ENCODE measurements at places on chromosomes 2 and 18.

GRCh38 chr18:42268186-42268725 is 313.2 kb downstream of the PIK3C3 start:
- no peak for DNase-seq

DNA sequence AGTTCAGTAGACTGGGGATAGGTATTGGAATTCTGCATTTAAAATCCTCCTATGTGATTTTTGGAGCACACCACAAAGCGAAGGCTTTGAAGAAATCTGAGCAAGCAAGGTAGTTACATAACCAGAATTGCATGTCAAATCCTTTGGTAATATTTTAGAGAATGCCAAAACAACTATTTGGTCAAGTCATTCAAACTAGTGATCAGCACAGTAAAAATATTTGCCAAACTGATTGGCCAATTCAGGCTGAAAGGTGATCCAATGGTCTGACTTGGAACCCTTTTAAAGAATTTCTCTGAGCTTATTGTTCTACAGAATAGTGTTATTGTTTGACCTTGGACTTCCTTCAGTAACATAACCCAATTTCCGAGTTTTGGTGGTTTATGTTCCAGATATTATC is 214.2 kb upstream of the ETAA1 start:
- DNase-seq: no peak

DNA sequence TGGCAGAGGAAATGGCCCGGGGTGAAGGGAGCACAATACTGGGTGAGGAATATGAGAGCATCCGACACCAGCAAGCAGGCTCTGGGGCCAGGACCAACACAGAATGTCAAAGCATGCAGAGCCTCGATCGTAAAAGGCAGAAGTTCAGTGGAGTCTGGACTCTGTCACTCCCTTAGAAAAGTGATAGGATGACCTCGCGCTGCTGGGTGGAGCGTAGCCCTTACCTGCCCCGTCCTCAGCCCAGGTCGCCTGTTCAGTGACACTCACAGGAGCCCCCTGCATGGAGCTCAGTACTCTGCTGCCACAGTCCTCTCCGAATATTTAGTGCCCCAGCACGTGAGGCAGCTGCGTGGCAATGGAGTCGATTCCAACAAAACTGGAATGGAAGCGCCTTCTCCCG is 236.7 kb upstream of the MYT1L start:
- DNase-seq: no peak

- DNase-seq: no peak
Observed at GRCh38 chr2:3430172-3430571, 50.7 kb downstream of the TRAPPC12 start.

DNA sequence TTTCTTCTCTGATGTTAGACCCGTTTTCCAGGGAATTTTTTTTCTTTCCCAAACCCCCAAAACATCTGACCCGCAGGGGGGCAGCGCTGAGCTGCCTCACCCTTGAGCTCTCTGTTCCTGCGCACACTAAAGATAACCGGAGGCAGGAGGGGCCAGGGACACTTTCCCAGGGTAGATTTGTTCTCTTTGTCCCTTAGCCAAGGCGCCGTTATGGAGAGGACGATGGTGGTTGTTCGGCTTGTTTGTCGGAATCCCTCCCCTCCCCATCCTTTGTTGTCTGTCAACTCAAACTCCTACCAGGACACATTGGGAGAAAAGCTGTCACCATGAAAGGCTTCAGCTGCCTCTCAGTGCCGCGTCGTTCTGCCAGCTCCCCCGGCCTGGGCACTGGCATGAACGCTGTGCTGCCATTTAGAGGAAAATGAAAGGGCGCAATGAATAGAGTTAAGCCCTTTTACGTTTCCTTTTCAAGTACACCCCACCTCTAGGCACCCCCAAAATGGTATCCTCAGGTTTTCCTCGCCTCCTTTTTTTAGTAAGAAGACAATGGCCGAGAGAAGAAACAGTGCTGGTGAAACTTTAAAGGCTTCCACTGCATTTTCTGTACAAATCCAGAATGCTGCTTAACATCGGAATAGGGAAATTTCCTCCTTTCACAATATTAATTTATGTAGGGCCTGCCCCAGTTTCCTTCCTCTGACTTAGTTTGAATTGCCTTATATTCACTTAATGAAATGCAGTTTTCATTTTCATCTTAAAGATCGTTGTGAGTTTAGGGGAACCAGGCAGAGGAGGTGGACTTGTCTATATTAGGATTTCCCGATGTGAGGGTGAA is 62.1 kb downstream of the RND3 start:
- no peak for DNase-seq

DNA sequence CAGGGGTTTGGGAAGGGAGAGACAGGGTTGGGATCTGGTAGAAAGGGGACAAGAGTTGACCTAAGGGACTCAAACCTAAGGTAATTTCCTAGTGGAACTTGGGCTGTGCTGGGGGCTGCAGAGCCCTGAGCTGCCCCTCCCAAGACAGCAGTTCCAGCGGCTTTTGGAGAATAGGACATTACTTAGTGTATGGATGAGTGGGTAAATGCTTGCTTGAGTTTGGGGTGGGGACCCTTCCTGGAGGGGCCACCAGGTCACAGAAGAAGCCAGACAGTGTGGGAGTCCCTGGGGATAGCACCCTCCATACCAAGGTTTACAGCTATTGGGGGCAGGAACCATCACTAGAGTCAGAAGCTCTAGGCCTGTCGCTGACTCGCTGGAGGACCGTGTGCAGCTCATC is 111.5 kb downstream of the CAPN13 start:
- no peak for DNase-seq

GRCh38 chr2:218776488-218776887 is 5.5 kb upstream of the CYP27A1 start:
- no peak for DNase-seq

- DNase-seq: no peak
Observed at GRCh38 chr18:58272209-58272608, 228.2 kb downstream of the NEDD4L start.

DNA sequence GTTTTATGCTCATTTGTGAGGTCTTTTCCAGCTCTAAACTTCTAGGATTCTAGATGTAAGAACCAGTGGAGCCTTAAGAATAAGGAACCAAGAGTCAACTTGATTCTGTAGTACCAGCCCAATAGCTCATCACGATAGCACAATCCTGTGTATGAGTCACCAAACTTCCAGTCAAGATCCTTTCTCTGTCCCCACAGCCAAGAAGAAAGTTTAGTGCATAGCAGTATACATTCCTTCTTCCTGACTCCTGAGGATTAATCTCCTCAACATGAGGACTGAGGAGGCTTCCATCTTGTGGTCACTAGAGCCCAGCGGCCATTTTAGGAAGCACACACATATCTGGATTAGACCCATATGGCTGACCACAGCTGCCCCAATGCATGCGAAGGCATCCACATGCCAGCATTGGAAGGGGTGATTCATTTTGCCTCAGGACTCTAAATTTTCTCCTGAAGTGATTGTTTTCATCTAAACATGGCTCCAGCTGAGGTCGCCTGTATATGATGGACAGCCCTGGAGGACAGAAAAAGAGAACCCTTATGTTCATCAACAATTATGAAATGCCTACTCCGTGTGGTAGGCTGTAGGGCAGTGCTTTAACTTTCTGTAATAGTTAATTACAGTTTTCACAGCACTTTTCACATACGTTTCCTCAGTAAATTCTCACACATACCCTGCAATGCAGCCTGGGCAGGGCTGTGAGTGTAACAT is 53.5 kb downstream of the RASGRP3 start:
- DNase-seq: no peak

GRCh38 chr2:82226441-82226840 is 1921.9 kb upstream of the LRRTM1 start:
- DNase-seq: no peak

GRCh38 chr2:213545481-213545880 is 261.2 kb downstream of the SPAG16 start:
- no peak for DNase-seq

- no peak for DNase-seq
Observed at GRCh38 chr2:11473659-11474433, 7.9 kb upstream of the E2F6 start.

DNA sequence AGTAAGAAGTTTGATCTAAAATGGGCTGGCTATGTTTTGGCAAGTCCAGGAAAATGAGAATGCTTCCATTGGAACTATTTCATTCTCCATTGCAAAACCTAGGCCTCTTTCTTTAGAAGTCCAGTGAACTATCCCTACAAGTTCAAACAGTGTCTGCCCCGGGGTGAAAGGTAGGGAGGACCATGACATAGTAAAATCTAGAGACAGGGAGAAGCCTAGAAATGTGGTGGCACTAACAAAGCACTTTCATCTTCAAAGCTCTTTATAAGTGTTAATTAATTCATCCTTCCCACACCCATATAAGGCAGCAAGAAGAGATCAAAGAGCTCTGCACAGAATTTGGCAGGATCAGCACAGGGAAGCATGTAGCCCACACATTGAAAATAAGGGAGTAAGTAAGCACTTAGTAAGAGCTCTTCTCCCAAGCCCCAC is 214.5 kb downstream of the IRS1 start:
- no peak for DNase-seq

GRCh38 chr2:455015-455705 is 167.3 kb upstream of the ALKAL2 start:
- DNase-seq: no peak

GRCh38 chr18:80104364-80104779 is 4.7 kb upstream of the ADNP2 start:
- DNase-seq: no peak

GRCh38 chr18:434410-434809 is 66.1 kb downstream of the COLEC12 start:
- DNase-seq: no peak

DNA sequence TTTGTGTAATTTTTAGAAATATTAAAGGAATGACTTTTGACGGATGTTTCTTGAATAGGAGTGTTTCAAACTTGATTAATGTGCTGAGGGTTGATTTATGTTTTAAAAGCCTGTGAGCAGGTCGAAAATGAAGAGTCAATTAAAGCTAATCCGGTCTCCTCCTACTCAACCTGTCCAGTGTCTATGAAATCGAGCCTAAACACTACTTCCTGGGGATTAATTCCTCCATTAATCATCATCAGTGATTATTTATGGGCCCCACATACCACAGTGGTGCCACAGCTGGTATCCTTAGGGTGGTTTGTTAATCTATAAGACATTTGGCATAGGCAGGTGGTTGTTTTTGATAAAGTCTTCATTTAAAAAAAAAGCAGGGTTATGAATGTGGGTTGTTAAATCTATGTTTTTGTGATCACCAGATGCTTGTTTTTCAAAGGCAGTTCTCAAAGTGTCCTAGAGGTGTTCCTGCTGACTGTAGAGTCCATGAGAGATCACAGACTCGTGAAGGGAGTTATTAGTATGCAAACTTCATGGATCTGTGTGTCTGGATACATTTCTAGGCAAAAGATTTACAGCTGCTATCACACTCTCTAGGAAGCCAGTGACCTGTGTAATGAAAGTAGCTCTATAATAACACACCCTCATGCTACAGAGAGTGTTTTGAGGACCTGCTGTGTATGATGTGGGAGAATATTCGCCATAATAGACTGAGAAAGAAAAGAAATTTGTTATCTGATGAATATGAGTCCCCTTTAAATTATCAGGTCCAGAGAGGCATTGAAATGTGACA is 308.6 kb downstream of the AKAIN1 start:
- DNase-seq: peak; percentile 9

GRCh38 chr18:67926929-67927864 is 410.7 kb upstream of the DSEL start:
- DNase-seq: no peak

- DNase-seq: peak; percentile 82
Observed at GRCh38 chr2:172843266-172843582, 107.6 kb downstream of the RAPGEF4 start.

DNA sequence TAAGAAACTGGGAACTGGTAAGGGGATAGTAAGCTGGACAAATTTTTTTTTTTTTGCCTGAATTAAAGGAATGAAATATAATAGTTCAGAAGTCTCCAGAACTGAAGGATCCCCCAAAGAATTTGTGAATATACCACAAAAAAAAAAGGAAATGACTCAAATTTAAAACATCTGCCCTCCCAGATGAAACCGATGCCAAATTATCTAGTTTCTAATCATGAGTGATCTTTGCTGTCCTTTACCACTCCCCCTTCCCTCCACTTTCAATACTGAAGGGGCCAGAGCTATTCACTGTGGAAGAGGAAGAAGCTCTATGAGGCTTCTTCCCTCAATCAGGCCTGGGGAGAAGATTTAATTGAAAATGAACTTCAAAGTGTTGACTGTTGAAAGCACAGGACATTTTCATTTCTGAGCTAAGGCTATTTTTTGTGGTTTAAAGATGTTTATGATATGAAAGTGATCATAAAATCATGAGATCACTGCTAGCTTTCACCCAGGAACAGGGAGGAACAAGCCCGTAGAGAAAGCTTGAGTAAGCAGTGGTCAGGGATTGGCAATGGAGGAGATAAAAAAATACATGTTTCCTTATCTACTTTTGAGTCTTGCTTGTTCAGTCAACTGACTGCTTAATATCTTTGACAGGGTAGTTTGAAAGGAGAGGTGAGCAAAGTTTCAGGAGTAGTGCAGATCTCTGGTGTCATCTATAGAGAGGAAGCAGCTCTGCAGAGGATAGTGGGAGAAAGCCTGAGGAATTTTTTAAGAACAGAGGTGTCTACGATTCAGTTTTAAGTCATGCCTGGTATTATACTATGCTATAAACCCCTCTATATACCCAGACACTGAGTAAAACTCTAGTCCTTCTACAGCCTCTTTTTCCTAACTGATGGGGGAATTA is 409.5 kb upstream of the FIGN start:
- DNase-seq: no peak

DNA sequence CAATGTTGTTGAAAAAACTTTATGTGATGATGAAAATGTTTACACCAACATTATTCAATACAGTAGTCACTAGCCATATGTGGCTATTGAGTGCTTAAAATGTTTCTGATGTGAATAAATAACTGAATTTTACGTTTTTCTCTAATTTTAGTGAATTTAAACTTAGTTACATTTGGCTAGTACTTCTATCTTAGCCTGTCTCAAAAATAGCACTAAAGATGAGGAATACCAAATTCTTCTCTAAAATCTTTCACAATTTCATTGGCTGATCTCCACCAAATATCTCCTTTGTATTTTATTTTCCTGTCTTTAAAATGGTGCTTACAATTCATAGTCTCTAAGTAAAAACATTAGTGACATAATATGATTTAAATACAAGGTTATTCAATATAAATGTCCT is 83.7 kb upstream of the RND3 start:
- DNase-seq: no peak

- DNase-seq: no peak
Observed at GRCh38 chr2:196758474-196759377, 40.8 kb downstream of the GTF3C3 start.

- no peak for DNase-seq
Observed at GRCh38 chr2:151189125-151189524, 72.5 kb downstream of the RBM43 start.

DNA sequence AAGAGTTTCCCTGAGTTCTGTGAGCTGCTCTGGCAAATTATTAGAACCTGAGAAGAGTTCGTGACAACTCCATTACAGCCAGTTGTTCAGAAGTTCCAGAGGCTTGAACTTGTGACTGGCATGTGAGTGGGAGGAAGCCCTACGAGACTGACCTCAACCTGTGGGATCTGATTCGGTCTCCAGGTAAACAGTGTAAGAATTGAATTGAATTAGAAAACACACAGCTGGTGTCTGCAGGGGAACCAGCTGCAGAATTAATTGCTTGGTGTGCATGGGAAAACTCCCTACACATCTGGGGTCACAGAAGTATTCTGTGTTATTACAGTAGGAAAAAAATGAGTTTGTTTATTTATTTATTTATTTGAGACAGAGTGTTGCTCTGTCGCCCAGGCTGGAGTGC is 14.0 kb upstream of the ITSN2 start:
- DNase-seq: no peak

GRCh38 chr18:11994703-11995444 is 13.6 kb downstream of the IMPA2 start:
- DNase-seq: no peak

GRCh38 chr2:216082805-216083204 is 1.1 kb downstream of the TMEM169 start:
- peak; percentile 24 for DNase-seq
